ENCODE measurements at places on chromosomes 1 and 21. TPM values are rescaled to one million over a fixed set of nuclear protein-coding genes. Genes with fewer than 3 reads are reported as not detected.

DNASE2B gene
- total RNA-seq: not detected

SLAMF9 gene
- not detected for total RNA-seq

TDRD5 gene
- total RNA-seq: not detected

VSIG8 gene
- total RNA-seq: not detected

OR2T2 gene
- total RNA-seq: not detected

FMO2 gene
- total RNA-seq: not detected

PANK4 gene
- total RNA-seq: 30.0 TPM

GPR52 gene
- total RNA-seq: not detected

PTPN7 gene
- 0.16 TPM for total RNA-seq

IFNLR1 gene
- total RNA-seq: 1.5 TPM

RABGGTB gene
- total RNA-seq: 37.5 TPM

FLG2 gene
- not detected for total RNA-seq

OLFM3 gene
- not detected for total RNA-seq

CELA3B gene
- not detected for total RNA-seq

MROH7 gene
- total RNA-seq: 0.13 TPM

CRP gene
- not detected for total RNA-seq

CFH gene
- 95.7 TPM for total RNA-seq

TTC22 gene
- total RNA-seq: under 0.01 TPM

AADACL4 gene
- total RNA-seq: not detected

GABRD gene
- total RNA-seq: not detected

RCSD1 gene
- total RNA-seq: not detected

NMNAT2 gene
- 0.13 TPM for total RNA-seq

GON4L gene
- 17.5 TPM for total RNA-seq

CYP4A11 gene
- total RNA-seq: not detected

ELF3 gene
- total RNA-seq: 79.7 TPM
